ENCODE measurements at places on chromosomes 2 and 18. TPM values are rescaled to one million over a fixed set of nuclear protein-coding genes. Genes with fewer than 3 reads are reported as not detected.

The SPATA3 gene
- total RNA-seq: not detected

The MRPL30 gene
- total RNA-seq: 39.1 TPM

The SP140L gene
- 33.2 TPM for total RNA-seq

The CD8B2 gene
- not detected for total RNA-seq

The RMC1 gene
- total RNA-seq: 24.7 TPM

The CGREF1 gene
- 10.9 TPM for total RNA-seq

The PTPRN gene
- total RNA-seq: not detected

The PLEK gene
- total RNA-seq: not detected

The SNRPD1 gene
- 108 TPM for total RNA-seq

The DNER gene
- 49.2 TPM for total RNA-seq

The ALMS1 gene
- 8.3 TPM for total RNA-seq

The ALLC gene
- not detected for total RNA-seq

The VRK2 gene
- 44.6 TPM for total RNA-seq

The CFAP65 gene
- not detected for total RNA-seq

The RANBP2 gene
- 57.1 TPM for total RNA-seq

The TMEFF2 gene
- total RNA-seq: not detected

The FEV gene
- total RNA-seq: not detected

Data from MCF 10A (cell line).